ENCODE measurements at places on chromosomes 13 and 19. TPM values are rescaled to one million over a fixed set of nuclear protein-coding genes. Genes with fewer than 3 reads are reported as not detected.

DNA sequence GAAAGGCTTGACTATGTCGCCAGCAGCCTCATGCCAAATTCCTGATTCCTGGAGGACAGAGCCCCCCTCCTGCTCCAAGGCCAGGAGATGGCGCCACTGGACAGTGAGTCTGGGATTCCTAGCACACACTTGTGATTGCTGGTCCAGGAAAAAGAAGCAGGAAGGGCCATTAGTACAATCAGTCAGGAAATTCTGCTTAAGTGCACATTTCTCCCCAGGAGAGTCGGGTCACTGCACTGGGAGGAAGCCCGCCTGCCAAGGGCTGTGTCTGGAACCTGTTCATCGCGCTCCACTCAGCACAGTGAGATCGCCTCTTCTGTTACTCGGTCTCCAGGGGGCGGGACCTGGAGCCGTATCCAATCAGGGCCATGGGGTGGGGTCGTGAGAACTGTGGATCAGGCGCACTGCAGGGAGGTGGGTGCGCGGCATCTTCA is 65.1 kb downstream of the ZNF823 start:
- H3K27ac ChIP-seq: no peak overlapping the region
- no peaks in the 10 kb centered on the region for H3K4me1 ChIP-seq
- H3K27me3 ChIP-seq: no peaks in the 10 kb centered on the region
- no peaks in the 10 kb centered on the region for H3K36me3 ChIP-seq

- no peak overlapping the region for H3K27ac ChIP-seq
- H3K4me1 ChIP-seq: peaks cover 2% of the 10 kb centered on the region
- no peaks in the 10 kb centered on the region for H3K27me3 ChIP-seq
- no peak overlapping the region for H3K4me3 ChIP-seq
- no peaks in the 10 kb centered on the region for H3K36me3 ChIP-seq
- no peak for DNase-seq
Observed at GRCh38 chr19:16296713-16297112, 27.9 kb upstream of the KLF2 start.

DNA sequence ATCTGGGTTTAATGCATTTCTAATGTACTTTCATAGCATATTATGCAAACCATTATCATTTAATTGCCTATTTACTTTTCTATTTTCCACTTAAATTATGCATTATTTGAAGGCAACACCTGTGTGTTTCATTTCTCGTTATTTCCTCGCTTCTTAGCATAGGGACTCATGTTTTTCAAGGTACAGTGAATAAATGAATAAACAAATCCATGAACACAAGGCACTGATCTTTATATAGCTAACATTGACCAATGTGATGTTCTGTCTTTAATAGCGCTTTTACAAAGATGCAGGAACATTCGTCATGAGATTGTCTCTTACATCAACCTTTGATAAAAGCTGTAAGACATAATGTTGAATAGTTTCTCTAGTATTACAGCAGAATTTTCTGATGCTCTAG is 121.2 kb downstream of the B3GLCT start:
- no peaks in the 10 kb centered on the region for H3K27me3 ChIP-seq
- no peaks in the 10 kb centered on the region for H3K4me1 ChIP-seq
- no peak for DNase-seq
- H3K27ac ChIP-seq: no peak overlapping the region

GRCh38 chr19:12521996-12522395 is 29.3 kb downstream of the ZNF564 start:
- H3K27me3 ChIP-seq: no peaks in the 10 kb centered on the region
- H3K4me1 ChIP-seq: no peaks in the 10 kb centered on the region
- DNase-seq: no peak
- H3K4me3 ChIP-seq: no peak overlapping the region

GRCh38 chr13:84263354-84264069 is 381.2 kb upstream of the SLITRK1 start:
- no peaks in the 10 kb centered on the region for H3K4me1 ChIP-seq
- H3K27ac ChIP-seq: no peak overlapping the region
- H3K4me3 ChIP-seq: no peak overlapping the region
- no peaks in the 10 kb centered on the region for H3K27me3 ChIP-seq

DNA sequence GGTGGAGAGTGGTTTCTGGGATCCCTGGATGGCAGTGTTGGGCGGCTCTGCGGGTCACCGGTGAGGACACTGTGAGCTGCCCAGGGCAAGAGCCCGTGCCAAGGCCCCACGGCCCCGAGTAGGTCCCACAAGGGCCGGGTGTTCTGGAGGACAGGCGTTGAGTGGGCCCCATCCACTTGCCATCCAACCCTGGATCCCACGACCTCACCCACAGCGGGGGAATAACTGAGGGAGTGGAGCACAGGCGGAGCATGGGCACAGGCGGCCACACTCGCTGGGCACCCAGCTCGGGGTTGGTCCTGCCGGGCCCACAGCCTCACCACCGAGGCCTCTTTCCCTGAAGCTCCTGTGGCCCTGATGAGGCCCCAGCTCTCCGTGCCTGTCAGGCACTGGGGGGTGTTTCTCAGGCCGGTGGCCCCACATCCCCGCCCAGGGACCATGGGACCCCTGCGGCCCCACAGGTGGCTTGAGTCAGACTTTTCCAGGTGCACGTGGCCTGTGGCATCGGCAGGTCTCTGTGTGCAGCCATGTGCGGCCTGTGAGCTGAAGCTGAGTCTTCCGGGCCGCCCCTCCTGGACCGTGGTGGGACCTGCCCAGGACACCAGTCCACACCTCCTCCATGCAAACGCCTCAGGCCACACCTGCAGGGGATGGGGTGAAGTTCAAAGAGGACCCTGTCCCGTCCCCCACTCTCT is 16.6 kb downstream of the TMEM255B start:
- H3K27me3 ChIP-seq: no peaks in the 10 kb centered on the region
- H3K4me3 ChIP-seq: no peak overlapping the region

HIPK4 gene
- 0.09 TPM for total RNA-seq

All from kidney (tissue), 22 donors.